ENCODE measurements at places on chromosomes 5 and 9.

DNA sequence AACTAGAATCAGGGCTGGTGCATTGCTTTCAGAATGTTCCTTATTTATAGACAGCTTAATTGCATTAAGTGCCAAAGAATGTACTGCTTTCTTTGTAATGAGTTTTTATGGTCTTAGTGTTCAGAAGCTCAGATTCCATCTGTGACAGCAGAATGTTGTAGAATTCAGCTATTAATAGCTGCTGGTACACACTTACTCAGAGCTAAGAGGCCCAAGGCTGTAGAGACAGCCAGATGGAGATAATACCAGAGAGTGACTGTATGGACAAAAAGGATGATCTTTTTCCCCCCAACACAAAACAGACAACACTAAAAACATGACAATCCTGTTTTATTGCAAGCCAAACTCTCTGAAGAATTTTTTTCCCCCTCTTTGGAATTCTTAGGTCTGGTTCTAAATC, 50.2 kb downstream of the PPP2R2B start:
- DNase-seq = no peak

DNA sequence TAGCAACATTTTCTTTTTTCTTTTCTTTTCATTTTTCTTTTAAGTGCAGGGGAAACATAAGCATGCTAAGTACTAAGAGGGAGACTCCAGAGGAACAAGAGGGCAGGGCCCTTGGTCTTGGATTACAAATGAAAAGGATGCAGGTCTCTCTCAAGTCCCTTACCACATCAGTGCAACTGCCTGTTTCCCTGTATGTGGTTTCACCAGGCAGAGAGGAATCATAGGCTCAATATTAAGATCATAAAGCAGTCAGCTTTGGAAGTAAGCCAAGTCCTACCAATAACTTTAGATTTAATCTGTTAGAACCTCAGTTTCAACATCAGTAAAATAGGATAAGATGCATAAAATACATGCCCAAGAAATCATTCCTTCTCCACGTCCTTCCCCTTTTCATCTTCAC, 422.7 kb upstream of the PAPPA start:
- DNase-seq = no peak

- no peak for DNase-seq
Observed at GRCh38 chr5:39815711-39816110, 390.9 kb upstream of the DAB2 start.

- no peak for DNase-seq
Observed at GRCh38 chr5:147327421-147327820, 92.6 kb downstream of the STK32A start.

DNA sequence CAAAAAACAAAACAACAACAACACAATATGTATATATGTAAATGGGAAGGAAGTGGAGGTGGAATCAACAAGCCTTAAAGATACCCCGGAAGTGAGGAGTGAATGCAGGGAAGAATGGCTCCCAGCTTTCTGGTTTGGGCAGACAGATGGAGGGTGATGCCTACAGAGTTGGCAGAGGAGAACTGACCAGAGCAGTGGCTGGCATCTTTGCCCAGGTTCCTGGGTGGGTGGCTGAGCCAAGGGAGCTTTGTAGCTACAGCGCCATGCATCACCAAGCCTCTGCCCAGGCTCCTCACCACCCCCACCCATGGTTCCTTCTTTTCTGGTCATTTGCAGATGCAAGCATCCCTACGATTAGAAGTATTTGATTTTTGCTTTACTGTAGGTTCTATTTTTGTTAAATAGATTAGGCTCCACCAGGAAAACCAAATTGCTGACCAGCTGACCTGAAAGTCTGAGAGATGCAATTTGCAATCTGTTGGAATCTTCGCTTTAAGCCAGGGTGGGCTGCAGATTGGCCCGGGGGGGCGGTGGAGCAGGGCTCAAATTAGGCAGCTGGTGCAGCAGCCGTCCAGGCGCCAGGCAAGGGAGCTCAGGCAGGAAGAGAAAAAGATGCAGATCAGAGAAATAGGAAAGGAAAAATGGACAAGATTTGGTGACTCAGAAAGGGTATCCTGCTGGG, 163.3 kb upstream of the TBC1D2 start:
- DNase-seq = no peak

GRCh38 chr5:134547999-134548658, 22.7 kb downstream of the JADE2 start:
- DNase-seq = no peak

GRCh38 chr5:164060786-164061355, 555.5 kb downstream of the MAT2B start:
- DNase-seq = no peak

GRCh38 chr9:5947912-5948311, 57.2 kb downstream of the MLANA start:
- DNase-seq = no peak

DNA sequence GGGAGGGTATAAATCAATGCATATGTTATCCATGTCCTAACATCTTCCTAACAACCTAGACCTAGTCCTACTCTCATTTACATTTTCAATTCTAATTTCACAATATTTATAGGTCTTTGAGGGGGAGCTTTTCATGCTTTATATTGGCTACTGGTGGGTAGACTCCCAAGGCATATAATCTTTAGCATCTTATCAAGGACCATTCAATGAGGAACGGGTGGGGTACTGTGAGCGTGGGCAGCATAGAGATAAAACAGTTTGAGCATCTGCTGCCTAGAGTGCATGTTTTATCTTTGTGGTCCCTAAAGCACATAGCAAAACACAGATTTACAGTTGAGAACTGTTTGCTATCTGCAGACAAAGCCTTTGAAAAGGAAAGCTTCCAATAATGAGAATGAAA, 427.6 kb upstream of the WWC1 start:
- DNase-seq = no peak

- DNase-seq = no peak
Observed at GRCh38 chr9:123542435-123543225, 186.6 kb downstream of the CRB2 start.

DNA sequence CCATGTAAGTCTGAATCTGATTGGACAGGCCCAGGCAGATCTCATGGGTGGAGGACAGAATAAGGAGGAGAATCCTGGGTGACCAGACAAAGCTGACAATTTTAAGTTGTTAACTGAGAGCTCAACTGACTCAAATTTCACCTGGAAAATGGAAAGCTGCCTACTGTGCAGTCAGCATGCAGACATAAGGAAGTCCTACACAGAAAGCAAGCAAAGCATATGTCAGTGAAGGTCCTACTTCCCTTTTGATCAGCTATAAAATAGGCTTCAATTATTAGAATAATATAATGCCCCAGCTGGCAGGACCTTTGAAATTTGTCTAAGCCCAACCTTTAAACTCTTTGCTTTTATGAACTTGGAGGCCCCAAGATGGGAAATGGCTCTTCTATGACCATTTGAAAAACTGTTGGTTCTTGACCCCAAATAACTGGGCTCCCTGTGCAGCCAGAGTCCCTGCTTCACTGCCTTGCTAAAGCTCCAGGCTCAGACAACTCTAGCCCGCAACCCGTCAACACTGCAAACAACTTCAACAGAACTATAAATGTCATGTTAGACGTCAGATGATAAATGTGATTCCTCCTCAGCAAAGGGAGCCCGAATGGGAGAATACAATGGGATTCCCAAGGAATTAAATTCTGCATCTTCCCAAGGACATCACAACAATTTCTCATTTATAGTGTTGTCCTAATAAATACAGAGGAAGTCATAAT, 118.9 kb upstream of the ADRA1B start:
- no peak for DNase-seq

GRCh38 chr9:113368982-113369854, 7.6 kb downstream of the HDHD3 start:
- DNase-seq = no peak

GRCh38 chr5:41776435-41776834, 93.8 kb downstream of the OXCT1 start:
- DNase-seq = no peak

GRCh38 chr5:1789834-1790471, 9.7 kb downstream of the MRPL36 start:
- no peak for DNase-seq

DNA sequence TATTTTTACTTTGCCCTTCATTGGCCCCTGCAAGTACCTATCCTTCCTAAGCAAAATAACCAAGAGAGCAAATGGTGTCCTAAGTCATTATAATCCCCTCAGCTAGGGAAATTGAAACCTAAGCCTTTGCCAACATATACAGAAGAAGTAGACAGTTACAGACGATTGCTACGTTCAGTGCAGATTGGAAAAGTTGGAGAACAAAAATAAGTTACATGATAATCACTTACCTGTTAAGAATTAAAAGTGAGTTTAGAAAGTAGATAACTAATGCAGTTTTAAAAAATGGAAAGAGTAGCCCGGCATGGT, 244.8 kb downstream of the MPDZ start:
- DNase-seq = no peak
